Pulmonary artery endothelial cell (primary cell): ENCODE measurements at places on chromosomes 3 and 15.

DNA sequence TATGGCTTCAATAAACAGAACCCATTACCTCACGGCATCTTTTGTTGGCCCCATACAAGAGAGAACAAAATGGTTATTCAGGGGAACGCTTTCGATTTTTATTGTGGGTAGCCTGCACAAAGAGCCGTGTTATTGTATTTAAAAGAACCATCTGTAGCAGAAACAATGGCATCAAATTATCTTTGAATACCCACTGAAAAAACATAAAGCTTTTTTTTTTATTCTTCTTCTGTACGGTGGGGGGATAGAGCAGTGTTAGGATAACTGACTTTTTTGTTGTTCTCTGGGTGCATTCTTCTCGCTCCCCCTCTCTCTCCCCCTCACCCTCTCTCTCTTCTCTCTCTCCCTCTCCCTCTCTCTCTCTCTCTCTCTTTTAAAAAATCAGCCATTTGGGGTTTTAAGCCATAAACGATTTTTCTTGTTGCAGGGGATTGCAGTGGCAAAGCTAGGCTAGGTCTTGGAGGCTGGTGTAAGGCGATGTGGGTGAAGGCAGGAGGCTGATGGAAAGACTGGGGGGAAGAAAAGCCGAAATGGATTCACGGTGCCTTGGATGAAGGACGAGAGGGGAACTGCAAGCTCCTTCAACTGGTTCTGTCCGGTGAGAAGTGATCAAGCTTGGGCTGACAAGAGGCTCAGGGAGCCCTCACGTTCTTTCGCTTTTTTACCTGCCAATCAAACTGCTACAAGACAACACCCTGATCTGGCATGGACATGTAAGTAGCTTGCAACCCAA, 12.4 kb upstream of the SOX2 start:
- no peak for DNase-seq

GRCh38 chr3:67083277-67083676, 85.2 kb downstream of the KBTBD8 start:
- DNase-seq, result peak; percentile 15

GRCh38 chr3:195250473-195251251, 20.3 kb downstream of the XXYLT1 start:
- DNase-seq, result no peak

- no peak for DNase-seq
Measured at GRCh38 chr3:128993461-128994172, at the start of gene CFAP92. CFAP92 (minus strand) TSS chr3:128994076; CDS start chr3:128993304, 772 bp downstream.

DNA sequence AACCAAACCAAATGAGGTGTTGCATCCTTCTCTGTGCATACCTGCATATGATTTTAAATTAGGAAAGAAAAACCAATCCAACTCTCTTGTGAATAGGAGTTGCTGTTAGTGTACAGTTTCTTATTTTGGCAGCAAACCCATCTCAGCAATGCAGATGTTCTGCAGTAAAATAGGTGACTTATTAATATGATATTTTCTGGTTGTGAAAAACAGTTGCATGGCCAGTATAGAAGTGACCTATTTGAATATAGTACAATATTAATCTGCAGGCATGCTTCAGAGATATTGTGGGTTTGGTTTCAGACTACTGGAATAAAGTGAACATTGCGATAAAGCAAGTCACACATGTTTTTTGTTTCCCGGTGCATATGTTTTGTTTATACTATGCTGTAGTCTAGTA, 42.2 kb downstream of the AKAP13 start:
- no peak for DNase-seq

GRCh38 chr3:82130046-82130445, 368.6 kb upstream of the GBE1 start:
- no peak for DNase-seq

DNA sequence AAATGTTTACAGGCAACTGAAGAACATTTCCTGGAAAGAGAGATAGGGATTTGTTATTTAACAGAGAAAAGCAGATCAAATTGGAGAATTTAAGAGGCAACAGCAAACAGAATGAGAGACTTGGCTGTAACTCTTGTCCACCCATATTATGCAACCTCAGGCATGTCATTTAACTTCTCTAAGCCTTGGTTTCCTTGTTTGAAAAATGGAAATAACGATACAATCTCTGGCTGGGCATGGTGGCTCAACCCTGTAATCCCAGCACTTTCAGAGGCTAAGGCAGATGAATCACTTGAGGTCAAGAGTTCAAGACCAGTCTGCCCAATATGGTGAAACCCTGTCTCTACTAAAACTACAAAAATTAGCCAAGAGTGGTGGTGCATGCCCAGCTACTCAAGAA, 23.7 kb downstream of the ARRDC4 start:
- no peak for DNase-seq

- DNase-seq, result no peak
Measured at GRCh38 chr3:195453236-195453635, 10.4 kb upstream of the ACAP2 start.

DNA sequence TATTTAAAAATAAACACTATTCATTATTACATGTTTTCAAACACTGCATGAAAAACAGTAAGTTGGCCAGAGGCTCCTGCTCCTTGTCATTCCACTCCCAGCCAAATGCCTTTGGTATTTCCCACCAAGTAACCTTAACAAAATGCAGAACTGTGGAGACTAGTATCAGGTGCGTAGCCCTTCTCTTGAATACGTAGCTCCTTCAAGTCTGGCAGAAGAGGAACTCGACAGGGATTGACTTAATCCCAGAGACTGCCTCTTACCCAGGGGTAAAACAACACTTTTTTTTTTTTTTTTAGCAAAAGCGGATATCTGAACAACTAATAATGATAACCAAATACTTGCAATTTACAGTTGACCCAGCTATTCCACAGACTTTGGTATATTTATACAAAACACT, 738 bp downstream of the COMMD2 start:
- no peak for DNase-seq

DNA sequence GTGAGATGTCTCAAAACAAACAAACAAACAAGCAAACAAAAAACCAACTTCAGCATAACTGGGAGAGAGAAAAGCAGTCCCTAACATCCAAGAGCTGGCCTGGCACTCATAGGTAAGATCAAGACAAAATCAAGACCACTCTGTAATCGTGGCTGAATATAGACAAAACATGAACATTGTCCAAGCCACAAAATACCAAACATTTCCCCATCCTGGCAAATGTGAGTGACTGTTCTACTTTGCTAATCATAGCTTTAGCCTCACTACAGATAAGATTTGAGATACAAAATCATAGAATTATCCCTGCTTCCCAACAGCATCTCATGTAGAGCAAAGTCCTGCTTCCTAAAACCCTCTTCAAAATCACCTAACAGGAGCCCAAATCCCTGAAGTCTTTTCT, 116.7 kb upstream of the PRTG start:
- no peak for DNase-seq

DNA sequence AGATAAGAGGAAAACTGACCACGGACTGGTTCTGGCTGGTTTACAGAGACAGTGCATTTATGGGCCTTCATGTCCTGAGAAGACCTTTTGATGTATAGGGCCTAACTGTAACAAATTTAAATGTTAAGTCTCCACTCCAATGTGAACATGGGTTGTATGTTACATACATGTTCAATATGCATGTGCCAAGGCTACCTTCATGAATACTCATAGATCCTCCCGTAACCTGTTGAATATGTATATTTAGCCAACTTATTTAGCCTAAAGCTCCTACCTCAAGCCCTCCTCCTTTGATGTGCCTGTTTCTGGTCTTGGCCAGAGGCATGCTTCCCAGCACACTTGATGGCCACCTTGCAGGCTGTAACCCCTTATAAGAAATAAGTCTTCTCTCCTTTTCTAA, at the start of gene OR5H2:
OR5H2 (plus strand) TSS at position 301 of the 400 bp plus-strand sequence. CDS start 398 bp downstream, outside the sequence.
- no peak for DNase-seq

- DNase-seq, result no peak
Measured at GRCh38 chr15:99438224-99438585, 127.6 kb upstream of the MEF2A start.

DNA sequence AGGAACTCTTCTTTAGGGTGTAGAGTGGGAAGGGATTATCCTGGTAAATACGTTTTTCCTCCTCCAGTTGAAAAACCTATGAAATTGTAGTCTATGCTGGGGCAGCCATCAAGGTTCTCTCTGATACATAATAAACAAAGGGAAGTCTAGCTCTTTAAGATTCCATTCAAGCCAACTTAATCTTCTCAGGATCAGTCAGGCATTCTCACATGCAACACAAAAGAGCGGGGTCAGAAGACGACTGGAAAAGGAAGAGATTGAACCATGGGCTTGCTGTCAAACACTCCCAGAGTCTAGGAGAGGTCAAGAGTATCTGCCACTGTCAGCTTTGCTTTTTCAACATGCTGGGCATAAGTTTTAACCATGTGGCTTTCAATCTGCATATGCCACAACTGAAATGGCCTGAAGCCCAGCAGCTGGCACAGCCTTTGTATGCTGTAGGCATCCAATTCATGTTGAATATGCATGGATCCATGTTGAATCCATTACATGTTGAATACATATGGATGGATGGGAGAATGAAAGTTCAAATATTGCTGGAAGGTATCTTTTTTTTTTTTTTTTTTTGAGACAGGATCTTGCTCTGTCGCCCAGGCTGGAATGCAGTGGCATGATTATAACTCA, 8.5 kb downstream of the TRAT1 start:
- no peak for DNase-seq

DNA sequence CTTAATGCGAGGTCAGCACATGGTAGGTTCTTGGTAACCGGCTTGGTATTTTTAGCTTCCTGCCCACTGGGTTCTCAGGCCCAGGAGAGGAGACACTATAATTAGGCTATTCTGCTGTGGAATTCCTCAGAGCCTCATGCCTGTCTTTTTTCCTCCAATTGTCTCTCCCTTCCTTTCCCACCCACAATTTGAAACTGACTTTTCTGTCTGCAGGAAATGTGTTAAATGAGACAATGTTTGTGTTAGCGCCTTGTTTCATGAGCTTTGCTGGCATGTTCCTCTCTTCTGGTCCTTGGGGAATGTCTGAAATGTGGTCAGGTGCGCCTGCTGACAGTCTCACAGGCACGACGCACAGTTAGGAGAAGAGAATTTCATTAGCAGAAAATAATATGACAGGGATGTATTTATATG, 223.6 kb upstream of the CTNNB1 start:
- peak; percentile 98 for DNase-seq

- no peak for DNase-seq
Measured at GRCh38 chr3:11059799-11060115, 67.2 kb downstream of the SLC6A1 start.

- no peak for DNase-seq
Measured at GRCh38 chr15:34341381-34342212, 1.3 kb downstream of the NOP10 start.

DNA sequence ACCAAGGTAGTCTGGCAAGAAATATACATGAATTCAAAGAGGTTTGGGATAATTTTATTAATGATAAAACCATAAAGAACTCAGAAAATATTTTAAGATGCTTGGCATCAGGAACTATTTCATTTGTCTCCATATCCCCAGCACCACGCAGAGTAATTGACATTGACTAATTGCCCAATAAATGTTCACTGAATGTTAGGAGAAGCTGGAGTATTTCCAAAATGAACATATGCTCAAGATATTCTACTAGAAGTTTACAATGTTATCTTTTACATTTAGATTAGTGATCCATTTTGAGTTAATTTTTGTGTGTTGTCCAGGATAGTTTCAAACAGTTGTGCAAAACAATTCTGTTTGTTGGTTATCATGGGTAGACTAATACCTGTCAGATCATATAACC, 298.8 kb upstream of the CTDSPL start:
- no peak for DNase-seq

GRCh38 chr3:25056036-25056755, 371.9 kb upstream of the RARB start:
- no peak for DNase-seq

GRCh38 chr3:114440700-114441099, 146.9 kb downstream of the TIGIT start:
- DNase-seq, result no peak

DNA sequence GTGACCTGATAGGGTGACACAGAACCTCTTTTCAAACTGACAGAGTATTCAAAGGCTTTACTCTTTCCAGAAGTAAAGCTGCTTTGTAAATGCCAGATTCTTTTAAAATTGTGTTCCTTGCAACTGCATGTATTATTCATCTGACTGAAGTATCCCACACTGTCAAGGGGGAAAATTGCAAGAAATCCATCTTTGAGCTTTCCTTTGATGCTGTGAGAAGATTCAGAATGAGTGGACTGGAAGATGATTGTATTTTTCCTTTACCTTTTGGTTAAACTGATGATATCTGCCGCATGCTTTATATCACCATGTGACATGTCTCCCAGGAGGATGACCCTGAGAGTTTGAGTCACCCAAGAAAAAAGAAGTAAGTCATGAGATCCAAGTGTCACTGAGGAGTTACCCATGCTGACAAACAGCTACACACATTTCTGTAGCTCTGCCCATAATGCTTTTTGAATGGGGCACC, 250.8 kb upstream of the CBLB start:
- no peak for DNase-seq

GRCh38 chr3:155664925-155665695, 79.8 kb downstream of the PLCH1 start:
- DNase-seq, result no peak

DNA sequence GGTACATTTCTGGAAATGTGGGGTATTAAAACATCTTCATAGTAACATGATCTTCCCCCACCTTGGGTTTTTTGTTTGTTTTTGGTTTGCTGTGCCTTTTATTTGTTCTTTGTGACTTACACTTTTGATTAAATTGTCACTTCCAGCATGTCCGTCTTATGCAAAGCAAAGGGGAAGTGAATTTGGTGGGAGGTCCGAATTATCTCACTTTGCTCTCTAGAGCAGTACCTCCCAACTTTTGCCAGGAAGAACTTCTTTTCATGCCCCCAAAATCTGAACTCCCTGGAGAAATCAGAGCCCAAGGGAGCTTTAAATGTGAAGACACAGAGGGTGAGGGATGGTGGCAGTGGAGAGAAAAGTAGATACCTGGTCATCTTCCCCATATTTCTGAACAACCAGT, 173.1 kb downstream of the IL5RA start:
- no peak for DNase-seq

DNA sequence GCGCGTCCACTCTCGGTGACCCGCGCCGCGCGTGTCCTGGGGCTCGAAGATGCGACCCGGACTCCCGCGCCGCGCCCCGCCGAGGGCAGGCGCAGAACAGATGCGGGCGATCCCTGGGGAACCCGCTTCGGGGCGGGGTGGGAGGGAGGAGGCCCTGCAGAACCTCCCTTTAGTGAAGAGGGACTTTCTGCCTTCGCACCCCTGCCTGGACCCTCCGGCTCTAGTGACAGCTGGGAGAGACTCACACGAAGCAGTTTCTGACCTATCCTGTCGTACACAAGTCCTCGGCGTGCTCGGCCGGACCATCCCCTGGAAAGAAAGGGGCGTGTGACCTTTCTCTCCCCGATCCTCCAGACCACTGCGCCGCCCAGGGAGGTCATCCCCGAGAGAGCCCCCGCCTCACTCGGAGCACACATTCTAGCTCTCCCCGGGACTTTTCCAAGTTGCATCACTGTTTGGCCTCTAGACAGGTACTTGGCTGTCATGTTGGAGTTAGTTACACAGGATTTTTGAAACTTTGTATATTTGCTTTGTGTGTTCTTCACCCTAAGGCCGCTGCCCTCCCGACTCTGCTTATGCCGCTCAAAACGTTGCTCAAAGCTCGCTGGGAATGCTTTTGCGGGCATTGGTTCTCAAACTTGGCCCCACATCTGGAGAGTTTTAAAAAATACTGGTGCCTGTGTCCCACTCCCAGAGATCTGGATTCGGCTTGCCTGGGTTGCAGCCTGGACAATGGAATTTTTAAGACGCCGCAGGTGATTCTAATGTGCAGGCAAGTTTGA, 582 bp downstream of the CGNL1 start:
- no peak for DNase-seq

- DNase-seq, result no peak
Measured at GRCh38 chr15:52557274-52557641, 11.6 kb downstream of the ARPP19 start.

- DNase-seq, result no peak
Measured at GRCh38 chr3:44682182-44682896, 30.1 kb upstream of the ZNF502 start.
